ENCODE measurements at places on chromosomes 7 and 10. TPM values are rescaled to one million over a fixed set of nuclear protein-coding genes. Genes with fewer than 3 reads are reported as not detected.

MRLN gene
- polyA plus RNA-seq = not detected

MYO1G gene
- polyA plus RNA-seq = 0.06 TPM

GRM3 gene
- polyA plus RNA-seq = not detected

PCLO gene
- 0.70 TPM for polyA plus RNA-seq

INA gene
- 20.9 TPM for polyA plus RNA-seq

FGF8 gene
- polyA plus RNA-seq = not detected

OPN4 gene
- polyA plus RNA-seq = not detected

- no peak for DNase-seq
These were observed 130.5 kb downstream of the WDR37 start for GRCh38 chr10:1186683-1186990.

- no peak for DNase-seq
These were observed 32.1 kb upstream of the PSMG3 start for GRCh38 chr7:1601956-1602355.

DNA sequence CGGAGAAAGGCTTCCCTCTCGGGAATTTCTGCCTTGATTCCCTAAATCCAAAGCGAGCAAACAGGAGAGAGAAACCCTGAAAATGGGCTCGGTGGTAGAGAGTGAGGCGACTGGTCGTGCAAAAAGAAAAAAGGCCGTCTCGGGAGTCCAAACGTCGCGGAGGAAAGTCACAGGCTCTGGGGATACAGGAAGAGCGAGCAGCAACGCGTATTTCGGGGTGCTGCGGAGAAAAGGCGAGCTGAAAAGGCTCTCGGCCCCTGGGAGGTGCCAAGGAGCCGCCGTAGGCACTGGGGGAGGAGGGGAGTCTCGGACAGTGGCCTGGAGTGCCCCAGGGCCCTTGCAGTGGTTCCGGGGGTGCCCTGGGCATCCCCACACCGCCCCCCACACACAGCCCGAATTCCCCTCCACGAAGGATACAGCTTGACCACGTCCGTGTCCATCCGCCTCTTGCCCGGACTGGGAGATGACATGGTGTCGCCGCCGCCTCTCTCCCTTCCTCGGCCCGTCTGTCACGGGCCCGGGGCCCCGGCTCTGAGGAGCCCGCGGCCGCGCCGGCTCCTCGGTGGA is 591 bp downstream of the UBE2H start:
- DNase-seq = no peak

DNA sequence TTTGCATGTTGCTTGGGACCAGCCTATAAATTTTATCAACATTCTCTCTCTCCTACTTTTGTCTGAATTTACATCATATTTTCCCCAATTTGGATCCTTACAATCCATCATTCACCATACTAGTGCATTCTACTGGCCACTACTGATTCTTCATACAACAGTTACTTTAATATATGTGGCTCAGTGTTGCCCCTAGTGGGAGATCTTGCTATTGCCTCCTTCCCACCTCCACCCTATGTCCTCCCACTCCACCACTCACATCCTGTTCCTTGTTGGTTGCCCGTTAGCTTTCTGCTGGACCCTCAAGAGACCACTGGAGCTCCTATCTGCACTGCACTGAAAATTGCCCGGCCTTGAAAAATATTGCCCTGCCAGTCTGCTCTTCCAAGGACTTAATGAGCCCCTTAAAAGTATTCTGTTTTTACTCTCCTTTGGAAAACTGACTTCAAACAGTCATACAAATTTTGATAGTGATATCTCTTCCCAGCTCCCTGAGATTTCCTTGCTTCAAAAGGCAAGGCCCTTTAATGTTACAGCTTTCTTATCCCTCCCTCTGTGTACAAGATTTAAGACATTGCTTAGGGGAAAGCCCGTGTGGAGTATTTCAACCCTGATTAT is 243.2 kb upstream of the TMEM229A start:
- peak; percentile 1 for DNase-seq

DNA sequence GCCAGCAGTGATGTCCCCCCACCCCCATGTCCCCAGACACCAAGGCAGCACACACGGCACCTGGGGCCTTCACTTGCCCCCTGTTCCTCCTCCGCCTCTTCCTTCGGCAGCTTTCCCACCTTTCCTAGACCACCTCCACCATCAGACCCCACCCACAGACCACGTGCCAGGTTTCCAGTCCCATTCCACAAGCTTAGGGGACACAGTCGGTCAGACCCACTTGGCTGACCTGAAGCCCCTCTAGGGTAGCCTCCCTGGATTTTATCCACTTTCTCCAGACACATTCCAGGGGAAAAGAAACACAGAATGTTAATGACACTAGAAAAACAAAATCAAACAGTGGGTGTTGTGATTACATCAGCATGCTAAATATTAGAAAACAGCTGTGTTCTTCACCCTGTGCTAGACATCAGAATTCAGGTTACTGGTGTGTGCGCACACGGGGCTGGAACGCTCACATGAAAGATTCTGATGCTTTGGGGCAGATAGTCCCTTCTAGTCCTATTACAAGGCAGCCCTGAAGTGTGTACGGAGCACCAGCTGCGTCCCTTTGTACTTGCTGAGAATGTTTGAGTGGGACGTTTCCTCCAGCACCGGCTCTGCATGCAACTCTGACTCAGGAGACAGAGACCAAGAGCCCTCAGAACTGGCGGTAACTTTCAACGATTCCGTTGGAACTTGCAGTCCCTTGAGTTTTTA is 75.5 kb upstream of the PPP2R2D start:
- no peak for DNase-seq

GRCh38 chr7:74228951-74229900 is 19.4 kb downstream of the LAT2 start:
- no peak for DNase-seq

GRCh38 chr7:7595451-7595850 is 28.8 kb downstream of the MIOS start:
- peak; percentile 28 for DNase-seq

GRCh38 chr10:21494191-21495001 is 31.1 kb downstream of the SKIDA1 start:
- DNase-seq = no peak

Data from A549 (cell line).